Stimulated activated CD4-positive, alpha-beta T cell treated with anti-CD3 and anti-CD28 coated beads, Interleukin-12 subunit alpha, Interleukin-12 subunit beta, amount 100 ng/mL, for 48 hours (primary cell): ENCODE measurements at places on chromosomes 16 and 17.

GRCh38 chr17:82791532-82791931 lies 39.7 kb downstream of the TBCD start:
- no peak for DNase-seq

GRCh38 chr17:67712375-67712774 lies 5.4 kb upstream of the NOL11 start:
- no peak for DNase-seq

DNA sequence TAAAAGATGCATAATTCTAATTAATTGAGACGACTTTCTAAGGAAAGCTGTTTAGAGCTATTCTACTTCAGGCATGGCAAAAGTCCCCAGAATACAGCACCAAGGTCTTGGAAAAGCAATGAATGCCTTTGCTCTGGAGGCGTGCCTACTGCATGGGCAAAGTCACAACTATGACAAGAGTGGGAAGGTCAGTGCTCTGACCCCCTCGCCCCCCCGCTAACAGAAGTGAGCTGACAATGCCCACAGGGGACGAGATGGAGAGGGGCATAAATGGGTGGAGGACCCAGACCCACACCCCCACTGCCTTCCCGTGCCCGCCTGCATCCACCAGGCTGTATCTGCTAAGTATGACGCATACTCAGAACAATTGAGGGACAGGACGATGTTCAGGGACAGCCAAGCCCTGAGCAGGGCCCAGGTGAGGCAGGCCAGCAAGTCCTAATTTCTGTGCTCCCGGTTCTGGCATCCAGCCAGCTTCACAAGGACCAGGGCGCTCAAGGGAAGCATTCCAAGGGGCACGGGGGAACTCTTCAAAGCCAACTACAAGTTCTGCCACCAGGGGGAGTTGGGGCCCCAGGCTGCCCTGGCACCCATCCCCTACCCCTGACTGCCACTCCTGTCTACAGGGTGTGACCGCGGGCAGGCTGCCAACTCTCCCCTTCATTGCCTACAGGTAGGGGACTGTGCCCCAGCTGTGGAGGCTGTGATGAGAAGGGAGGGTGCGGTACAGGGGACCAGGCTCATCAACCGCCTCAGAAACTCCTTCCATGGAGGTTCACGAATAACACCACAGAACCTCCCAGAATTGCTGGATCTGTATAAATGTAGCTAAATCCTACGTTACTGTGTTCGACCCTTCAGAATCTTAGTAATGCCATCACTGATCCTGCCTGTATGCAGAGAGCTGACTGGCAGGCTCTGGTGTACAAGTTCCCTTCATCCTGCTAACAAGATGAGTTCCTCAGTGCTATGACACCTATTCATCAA lies 20.8 kb downstream of the NPRL3 start:
- peak; percentile 54 for DNase-seq

GRCh38 chr17:45241328-45242028 lies 19.8 kb downstream of the FMNL1 start:
- DNase-seq = no peak

GRCh38 chr17:28174352-28175046 lies 132.0 kb downstream of the NLK start:
- DNase-seq = peak; percentile 9

DNA sequence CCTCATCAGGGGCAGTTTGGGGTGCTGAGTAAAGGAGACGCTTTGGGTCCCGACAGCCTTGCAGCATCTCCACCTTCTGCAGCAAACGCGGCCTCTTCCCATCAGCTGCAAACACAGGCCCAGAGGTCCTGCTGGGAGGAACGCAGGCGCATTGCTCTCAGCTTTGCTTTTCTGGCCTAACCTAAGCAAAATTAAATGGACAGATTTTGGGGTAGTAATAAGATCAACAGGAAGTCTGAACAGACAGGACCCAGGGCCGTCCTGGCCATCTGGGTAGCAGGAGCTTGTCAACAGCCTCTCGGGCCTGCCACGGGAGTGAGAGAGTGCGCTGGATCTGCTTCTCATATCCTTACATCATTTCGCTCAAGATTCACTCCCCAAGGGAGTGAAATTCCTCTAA lies 7.2 kb downstream of the NUBP1 start:
- no peak for DNase-seq
